ENCODE measurements at places on chromosomes 5 and 9.

GRCh38 chr5:61659221-61659696, 327.2 kb downstream of the ZSWIM6 start:
- no peak for DNase-seq

- DNase-seq, result no peak
Observed at GRCh38 chr5:43019614-43020398, 20.3 kb downstream of the ANXA2R start.

DNA sequence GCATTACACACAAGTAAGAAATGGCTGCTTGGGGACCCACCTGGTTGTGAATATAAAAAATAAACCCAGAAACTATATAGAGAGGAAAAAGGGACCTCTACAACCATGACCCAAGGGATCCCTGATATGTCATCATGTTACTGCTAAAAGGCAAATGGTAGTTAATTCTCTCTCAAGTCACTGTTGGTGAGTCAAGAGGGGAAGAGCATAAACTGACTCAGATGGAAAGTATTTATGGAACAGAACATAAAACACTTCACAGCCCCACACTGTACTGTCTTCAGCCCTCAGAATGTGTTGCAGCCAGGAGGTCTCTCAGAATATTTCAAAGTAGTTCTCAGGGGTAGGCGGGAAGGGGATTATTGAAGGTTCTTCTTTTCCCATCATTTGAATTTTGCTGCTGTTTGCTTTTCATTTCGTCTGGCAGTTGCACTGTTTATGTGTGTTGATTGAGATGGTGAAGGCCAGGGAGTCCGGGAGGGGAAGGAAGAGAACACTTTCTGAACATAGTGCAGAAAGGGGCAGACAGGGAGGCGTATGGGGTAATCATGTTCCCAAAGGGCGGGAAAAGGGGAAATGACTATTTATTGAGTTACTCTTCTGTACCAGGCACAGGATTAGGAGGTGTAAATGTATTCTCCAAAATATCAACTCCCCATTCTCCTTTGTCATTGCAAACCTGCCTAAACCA, 85.5 kb downstream of the TEK start:
- no peak for DNase-seq

DNA sequence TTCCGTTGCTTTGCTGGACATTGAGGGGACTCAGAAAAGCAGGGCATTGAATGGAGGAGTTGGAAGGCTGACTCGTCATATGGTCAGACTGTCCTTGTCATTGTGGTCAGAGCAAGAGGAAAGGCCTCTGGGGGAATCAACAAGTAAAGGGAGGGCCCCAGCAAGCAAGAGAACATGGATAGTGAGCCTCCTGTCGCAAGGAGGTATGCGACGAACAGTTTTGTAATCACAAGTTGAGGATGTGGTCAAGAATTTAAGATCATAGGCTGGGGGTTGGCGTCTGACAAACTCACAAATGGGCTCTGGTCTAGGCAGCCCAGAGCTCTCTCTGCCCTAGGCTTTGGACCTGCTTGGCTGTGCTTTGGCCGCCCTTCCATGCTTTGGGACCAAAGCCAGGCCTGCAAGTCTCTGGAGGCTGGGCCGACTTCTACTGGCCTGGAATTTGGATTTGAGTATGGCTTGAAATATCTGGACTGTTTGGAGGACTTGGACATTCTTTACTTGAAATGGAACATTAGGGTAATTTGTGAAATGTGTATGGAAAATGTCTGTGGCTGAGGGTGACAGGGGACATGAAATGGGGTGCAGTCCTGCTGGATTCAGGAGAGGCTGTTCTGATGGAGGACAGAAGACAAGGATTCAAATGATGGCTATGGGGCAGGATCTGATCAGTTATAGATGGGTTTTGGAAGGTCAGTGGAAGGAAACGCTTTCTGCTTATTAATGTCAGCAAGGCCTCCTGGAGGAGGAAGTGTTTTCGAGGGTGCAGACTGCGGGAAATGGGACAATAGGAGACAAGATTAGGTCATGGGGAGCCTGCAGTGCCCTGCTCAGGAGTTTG, 19.2 kb upstream of the NDST1 start:
- no peak for DNase-seq

- DNase-seq, result no peak
Observed at GRCh38 chr5:123813264-123813663, 301.3 kb downstream of the CSNK1G3 start.

DNA sequence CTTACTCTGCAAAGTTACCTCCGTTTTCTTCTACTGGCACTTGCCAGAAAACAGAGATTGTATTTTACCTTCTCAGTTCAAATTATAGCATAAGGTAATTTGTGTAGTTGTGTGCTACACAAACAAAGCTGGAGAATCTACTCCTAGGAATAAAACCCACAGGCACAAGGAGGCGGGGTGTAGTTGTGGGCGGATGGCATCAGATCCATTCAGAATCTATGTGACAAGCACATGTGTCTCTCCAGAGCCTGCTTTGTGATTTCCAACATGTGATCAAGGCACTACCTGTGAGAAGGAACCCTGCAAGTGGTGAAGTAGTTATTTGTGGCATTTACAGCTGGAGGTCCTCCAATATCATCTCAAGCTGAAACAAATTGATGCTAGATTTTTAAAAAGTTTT, 39.0 kb downstream of the GAS1 start:
- DNase-seq, result no peak

DNA sequence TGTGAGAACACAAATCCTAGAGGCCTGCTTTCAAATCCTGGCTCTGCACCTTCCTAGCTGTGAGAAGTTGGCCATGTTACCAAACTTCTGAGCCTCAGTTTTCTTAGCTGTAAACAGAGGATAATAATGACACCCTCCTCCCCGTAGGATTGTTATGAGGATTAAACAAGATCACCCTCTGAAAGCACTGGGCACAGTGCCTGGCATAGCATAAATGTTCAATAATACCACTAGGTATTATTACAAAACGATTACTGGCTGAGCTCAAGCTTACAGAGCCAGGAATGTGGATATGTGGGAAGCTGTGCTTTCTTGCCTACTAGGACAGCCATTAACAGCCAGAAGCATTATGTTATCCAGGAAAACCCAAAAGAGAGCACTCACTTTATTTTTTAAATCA, 30.8 kb upstream of the POU4F3 start:
- no peak for DNase-seq

- no peak for DNase-seq
Observed at GRCh38 chr5:29296548-29296947, 1896.9 kb upstream of the CDH6 start.

DNA sequence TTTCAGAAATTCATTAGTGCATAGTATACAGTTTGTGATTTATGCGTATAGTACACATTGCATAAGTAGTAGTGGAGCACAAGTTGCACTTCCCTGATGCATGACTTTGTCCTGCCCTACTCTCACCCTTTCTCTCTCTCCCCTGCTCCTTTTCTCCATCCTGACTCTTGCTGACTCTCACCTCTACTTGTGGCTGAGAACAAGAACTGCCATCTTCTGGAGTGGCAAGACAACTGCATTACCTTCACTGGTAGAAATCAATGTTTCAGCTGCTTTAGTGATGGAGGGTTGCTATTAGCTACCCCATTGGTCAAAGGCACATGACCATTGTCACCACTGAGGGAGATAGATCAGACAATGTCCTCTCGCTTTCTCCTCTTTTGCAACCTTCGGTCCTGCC, 26.9 kb downstream of the SPEF2 start:
- no peak for DNase-seq

- no peak for DNase-seq
Observed at GRCh38 chr9:133104718-133105460, 16.2 kb downstream of the RALGDS start.

Measured in activated CD8-positive, alpha-beta memory T cell treated with anti-CD3 and anti-CD28 coated beads for 1 hour (primary cell).